ENCODE measurements at places on chromosomes 6 and 20.

DNA sequence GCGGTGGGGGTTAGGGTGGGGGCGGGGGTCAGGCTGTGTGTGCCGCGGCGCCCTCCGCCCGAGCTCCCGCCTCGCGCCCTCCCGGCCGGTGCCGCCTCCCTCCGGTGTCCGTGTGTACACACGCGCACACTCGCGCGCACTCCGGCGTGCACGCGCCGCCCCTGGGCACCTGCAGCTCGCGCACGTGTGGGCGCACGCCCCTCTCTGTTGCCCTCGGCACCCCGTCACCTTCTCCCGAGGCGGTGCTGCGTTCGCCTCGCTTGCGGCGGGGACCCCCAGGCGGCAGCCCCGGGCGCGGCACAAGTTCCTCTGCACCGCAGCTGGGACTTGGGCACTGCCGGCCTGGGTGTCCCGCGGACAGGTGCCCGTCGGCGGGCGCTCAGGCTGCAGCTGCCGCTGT, 525 bp downstream of the MACROD2 start:
- DNase-seq: no peak

DNA sequence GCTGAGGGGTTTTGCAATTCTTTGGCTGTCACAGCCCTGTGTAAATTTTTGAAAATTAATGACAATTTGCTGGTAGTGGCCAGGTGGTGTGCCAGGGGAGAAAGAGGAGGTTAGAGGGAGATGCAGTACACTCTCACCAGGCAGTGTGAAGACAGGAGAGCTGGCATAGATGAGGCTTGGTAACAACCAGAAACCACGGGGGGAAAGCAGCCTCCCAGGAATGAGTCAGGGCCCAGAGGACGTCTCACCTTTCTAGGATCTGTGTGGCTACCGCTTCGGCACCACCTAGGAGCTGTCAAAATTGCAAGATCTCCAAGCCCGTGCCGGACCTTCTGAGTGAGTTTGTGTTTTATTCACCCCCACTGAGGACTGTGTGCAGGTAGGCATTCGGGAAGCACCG, 171.4 kb downstream of the PACRG start:
- DNase-seq: no peak

DNA sequence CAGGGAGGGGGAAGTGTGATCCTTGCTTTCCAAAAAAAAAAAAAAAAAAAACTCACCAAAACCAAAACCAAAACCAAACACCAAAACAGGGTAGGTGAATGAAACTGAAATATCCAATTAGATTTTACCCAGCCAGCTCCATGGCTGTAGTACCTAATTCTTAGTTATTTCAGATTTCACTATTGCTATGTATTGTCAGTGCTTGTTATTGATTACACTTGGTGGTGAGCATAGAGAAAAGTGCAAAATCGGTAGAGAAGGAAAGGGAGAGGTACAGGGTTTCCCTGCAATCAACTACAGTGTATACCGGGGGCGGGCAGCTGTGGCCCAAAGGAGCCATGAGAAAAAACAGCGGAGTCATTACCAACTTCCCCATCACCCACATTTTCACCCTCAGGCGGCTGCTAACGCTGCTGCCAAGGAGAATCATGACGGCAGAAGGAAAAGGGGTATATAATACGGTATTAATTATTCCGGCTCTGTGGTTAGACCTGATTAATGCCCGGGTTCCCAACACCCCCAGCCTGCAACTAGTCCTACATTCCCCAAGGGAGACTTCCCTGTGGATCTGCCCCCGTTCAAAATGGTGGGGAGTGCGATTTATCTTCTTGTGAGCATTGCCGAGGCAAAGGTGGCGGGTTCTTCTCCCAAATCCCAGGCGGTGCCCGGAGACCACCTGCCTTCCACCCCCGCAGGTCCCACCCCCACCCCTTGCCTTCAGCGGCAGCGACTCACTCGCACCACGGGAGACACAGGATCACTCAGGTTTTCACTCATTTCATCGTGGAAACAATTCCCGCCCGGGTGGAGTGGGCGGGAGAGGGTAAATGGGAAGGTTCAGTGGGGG, at the start of gene C6orf62:
C6orf62 (minus strand) TSS at position 30 of the 847 bp plus-strand sequence. CDS start 486 bp downstream, outside the sequence.
- peak; percentile 30 for DNase-seq

DNA sequence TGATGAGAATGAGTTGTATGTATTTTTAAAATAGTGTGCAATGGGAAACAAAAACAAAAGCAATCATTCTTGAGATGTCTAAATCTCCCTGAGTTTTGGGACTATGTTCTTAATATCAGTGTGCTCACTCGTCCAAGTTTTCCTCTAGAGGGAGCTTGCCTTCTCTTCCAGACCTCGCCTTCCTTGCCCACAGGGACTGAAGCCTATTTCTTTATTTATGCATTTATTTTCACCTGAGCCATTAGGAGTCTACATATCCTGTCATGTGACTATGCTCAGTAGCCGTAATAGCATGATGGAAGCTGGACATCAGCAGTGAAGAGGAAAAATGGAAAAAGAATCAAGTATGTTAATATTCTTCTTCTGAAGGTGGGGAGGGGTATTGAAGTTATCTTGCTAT, 131.2 kb downstream of the SH3BGRL2 start:
- DNase-seq: no peak

GRCh38 chr6:14153228-14153627, 35.7 kb downstream of the CD83 start:
- no peak for DNase-seq

DNA sequence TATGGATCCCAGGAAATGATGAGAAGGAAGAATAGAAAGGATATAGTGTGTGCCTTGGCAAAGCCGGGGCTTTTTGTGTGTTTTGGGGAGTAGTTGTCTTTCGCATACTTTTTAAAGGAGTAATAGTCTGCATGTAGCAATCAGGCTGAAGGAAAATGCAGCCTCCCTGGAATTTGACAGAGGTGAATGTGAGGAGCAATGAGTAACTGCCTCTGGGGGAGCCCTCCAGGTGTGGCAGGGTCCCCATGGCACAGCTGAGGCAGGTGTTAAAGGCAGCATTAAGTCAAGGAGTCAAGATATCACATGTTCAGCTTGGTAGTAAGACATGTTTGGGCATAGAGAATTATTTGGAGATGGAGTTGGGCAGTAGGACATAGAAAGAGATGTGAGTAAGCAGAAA, 203.1 kb downstream of the C6orf118 start:
- DNase-seq: no peak

GRCh38 chr6:165292657-165293056, 16.7 kb downstream of the C6orf118 start:
- no peak for DNase-seq

DNA sequence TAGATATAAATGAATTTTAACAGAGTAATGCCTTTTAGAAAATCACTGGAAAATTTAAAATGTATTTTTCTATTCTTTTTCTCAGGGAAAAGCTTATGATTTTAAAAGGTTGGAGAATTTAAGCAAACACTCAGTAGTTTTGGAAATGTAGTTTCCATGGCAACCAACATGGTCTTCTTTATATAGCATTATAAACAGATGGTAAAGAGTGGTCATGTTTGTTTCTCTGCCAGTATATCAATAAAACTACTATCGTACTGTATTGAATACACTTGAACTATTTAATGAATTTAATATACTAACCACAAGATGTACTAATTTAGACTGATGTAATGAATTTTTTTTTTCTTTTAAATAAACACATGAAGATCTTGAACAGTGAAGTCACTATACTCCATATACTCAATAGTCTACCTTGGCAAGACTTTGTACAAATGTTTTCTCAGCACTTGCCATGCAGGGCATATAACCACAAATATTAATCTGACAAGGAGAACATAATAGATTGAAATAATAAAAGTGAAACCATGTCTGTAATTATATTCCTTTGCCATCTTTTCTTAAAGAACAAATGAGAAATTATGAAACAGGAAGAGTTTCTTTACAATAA, 105.5 kb downstream of the PDSS2 start:
- no peak for DNase-seq

GRCh38 chr6:163702736-163703135, 288.2 kb downstream of the QKI start:
- no peak for DNase-seq

- no peak for DNase-seq
These were observed 169.2 kb downstream of the PTPRK start for GRCh38 chr6:128351255-128351514.

DNA sequence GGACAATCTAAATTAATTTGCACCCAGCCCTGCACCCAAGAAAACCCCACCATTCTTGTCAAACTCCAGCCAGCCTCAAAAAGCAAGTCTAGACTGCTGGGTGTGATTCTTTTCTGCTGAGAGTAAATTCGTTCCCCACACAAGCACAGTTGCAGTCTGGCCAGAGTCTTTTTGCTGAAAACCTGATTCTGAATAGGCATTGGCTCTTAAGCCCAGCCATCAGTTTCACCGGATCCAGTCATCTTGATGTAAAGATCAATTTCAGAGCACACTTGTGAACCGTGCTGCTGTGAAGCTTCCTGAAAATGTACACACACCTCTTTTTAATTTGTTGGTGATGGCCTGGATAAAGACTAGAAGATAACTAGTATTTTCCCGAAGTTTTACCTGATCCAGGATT, 159.4 kb upstream of the GGTLC1 start:
- no peak for DNase-seq

DNA sequence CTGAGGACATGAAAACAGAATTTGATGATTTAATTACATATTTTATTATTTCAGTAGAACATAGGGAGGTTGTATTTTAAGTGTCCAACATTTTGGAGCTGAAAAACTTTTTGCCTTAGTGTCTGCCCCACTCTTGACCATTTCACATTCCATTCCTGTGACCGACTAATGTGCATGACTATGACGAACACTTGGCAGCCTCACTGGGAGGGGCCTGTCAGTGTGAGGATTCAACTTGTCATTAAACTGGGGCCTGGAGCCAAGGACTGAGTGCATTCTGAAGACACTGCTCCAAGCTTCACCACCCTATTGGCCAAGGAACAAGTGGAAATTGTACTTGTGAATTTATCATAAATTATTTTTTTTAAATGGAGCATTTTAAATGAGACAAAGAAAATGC, 661.3 kb downstream of the BCKDHB start:
- no peak for DNase-seq

DNA sequence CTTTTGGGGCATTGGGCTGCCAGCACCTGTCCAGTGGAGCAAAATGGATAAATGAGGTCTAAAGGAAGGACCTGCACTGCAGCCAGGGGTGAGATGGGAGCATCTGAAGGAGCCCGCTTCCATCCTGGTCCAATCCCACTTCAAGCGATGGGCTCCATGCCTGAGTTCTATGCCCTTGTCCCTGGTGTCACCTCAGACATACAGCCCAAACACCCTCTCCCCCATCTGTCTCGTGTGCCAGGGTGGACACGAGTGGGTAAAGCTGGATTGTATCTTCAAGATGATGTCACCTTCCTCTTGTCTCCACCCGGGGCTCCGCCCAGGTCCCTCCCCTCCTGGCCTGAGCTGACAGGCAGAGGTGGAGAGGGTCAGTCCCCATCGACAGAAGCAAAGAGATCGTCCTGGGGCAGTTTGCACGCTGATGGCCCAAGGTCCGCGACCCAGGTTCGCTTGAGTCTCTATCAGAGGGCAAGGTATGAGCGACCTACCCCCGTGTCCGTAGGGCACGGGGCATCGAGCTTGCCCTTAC, 544 bp downstream of the SMIM29 start:
- DNase-seq: no peak

DNA sequence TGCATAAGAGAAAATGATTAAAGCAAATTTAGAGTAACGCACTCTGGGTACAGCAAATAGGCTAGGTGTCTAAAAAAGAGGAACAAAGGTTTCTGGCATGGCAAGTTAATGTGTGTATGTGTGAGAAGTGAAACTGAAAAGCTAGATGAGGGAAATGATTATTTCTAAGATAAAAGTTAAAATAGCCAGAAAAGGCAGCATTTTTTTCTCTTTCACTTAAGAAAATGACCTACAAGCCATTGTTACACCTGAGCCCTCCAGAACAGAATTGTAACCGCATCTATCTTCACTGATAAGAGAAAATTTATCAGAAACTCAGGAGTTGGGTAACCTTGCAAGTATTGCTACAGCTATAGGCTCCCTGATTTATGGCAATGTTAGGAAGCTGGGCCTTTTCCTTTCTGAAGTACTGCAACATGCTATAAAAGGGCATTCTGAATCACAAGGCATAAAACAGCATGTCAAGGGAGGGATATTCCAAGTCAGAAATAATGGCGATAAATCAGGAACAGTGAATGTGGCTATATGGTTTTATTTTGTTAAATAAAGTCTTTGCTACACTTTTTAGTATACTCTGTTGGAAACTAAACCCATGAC, 395.3 kb downstream of the TBC1D32 start:
- no peak for DNase-seq

DNA sequence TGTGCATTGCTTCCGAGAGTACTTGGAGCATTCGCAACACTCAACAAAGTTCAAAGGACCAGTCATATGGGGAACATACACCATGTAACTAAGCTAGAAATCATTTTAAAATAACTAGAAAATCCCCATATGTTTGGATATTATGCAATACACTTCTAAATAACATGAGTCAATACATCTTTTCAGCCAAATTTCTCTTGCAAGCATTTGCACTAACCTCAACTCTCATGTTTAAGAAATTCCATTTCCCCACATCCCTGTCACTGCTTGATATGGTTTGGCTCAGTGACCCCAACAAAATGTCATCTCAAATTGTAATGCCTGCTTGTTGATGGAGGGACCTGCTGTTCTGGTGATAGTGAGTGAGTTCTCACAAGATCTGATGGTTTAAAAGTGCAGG, 85.7 kb upstream of the CST7 start:
- no peak for DNase-seq

- peak; percentile 69 for DNase-seq
These were observed at the start of gene SLC22A23 for GRCh38 chr6:3456898-3457709. Gene SLC22A23, minus strand, starts transcription at chr6:3457050. Its CDS starts 491 bp downstream, at chr6:3456559.

- DNase-seq: no peak
These were observed 44.1 kb downstream of the NKX2-4 start for GRCh38 chr20:21353236-21353635.

- no peak for DNase-seq
These were observed 37.6 kb downstream of the NCR2 start for GRCh38 chr6:41372832-41373626.

DNA sequence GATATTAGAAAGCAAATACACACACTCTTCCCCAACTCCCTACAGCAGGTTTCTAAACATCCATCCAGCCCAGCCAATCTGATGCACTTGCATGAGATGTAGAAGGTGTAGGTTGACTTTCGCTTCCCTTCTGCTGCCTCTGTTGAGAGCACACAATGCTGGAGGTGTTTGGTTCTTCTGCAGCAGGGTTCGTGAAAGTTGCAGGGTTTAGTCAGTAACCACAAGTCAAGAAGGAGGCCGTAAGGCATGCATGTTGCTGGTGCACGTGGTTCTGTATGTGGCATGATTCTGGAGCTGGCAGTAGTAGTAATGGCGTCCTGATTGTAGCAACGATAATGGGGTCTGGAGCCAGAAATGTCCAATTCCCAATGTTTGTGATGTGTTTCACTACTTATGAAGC, 53.0 kb downstream of the DEK start:
- no peak for DNase-seq

DNA sequence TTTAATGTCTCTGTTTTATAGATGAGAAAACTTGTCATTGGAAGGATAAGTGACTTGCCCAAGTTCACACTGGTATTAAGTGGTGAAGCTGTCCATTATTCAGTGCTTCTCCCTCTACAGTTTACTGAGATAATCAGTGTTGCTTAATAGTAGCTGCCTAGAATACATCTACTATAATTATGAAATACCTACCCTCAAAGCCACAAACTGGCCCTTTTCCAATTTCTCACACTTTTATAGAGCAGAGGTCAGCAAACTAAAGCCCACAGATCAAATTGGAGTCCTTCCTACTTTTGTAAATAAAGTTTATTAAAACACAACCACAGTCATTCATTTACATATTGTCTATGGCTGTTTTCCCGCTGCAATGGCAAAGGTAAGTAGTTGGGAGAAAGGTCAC, 73.5 kb downstream of the EYS start:
- DNase-seq: no peak
